ENCODE measurements at places on chromosomes 3 and 15. TPM values are rescaled to one million over a fixed set of nuclear protein-coding genes. Genes with fewer than 3 reads are reported as not detected.

Gene IL1RAP
- 6.4 TPM for total RNA-seq

DNA sequence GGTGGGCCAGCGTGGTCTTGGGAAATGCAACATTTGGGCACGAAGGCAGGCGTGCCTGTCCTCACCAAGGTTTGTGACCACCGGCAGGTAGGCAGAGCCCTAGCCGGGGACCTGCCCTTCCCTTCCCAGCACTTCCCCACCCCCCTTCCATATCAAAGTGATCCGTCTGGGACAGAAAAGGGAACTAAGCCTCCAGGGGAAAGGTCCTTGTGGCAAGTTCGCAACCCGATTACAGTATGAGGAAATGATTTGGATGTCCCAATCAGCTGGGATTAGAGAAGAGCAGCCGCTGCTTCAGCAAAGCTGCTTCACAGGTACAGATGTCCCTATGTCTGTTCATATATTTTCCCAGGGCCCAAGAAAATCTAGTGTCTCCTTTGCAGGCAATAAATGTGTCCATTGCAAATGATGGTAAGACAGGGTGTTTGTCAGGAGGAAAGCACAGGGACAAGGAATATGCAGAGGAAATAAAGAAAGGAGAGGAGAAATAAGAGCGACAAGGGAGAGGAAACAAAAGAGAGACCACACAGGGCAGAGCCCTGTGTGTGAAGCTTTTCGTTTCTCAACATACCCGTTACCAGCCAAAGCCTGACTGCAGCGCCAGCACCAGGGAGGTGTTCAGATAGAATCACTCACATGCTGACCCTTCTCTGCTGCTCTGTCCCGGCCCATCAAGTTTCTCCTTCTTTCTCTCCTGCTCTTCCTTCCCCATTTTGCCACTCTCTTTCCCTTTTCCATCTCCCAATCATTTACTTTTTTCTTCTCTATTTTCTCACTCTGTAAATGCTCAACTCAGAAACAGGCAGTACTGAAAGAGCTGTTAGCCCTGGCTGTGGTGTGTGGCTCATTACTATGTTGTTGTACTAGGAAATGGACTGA is 17.4 kb upstream of the SECISBP2L start:
- no peak for DNase-seq

Gene FBXL22
- not detected for total RNA-seq

DNA sequence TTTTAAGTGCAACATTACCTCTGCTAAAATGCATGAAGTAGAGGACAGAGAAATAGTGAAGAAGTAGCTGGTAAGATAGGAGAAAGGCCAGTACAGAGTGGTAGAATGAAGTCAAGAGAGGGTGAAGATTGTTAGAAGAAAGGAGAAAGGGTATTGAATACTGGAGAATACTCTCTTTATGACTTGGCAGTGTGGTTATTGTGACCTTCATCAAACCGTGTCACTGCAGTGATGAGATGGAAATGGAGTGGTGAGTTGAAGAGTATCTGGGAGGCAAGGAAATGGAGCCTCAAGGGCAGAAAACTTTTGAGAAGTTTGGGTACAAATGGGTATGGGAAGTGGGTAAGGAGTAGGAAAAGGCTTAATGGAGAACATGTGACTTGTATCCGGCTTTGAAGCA is 24.7 kb downstream of the MINDY2 start:
- no peak for DNase-seq

Gene NOX5
- not detected for total RNA-seq

Gene SLC28A2
- not detected for total RNA-seq

Gene CAMK2N2
- total RNA-seq, result not detected

- DNase-seq, result peak; percentile 21
These were observed 8.6 kb upstream of the STX19 start for GRCh38 chr3:94036909-94037507.

Gene BFSP2
- total RNA-seq, result not detected

Gene CLDN1
- total RNA-seq, result 1.3 TPM

Measured in MG63 (cell line).